HCEC 1CT (cell line): ENCODE measurements at places on chromosomes 4 and X.

GRCh38 chr4:21738821-21739220, 209.8 kb downstream of the KCNIP4 start:
- no peak for DNase-seq

- DNase-seq: no peak
Observed at GRCh38 chr4:170088716-170089115, 1.0 kb downstream of the AADAT start.

GRCh38 chr4:41406113-41406516, 131.8 kb upstream of the LIMCH1 start:
- DNase-seq: no peak

GRCh38 chr4:25779021-25779420, 83.8 kb downstream of the SEL1L3 start:
- DNase-seq: peak; percentile 36

DNA sequence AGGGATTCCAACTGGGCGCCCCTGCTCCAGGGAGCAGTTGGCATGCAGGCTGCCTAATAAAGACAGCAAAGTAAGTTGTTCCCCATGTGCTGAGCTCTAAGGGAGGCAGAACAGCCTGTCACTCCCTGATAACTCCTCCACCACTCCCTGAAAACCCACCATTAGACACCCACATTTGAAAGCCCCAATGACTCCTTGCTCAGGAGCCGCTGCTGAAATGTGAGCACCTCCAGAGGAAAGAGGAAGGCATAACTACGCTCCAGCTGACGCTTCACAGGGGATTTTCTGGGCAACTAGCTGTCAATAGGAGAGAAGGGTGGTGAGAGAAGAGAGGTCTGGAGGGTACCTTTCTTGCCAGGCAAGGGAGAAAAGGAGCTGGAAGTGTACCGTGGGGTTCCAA, 62.5 kb downstream of the NPY1R start:
- DNase-seq: no peak

DNA sequence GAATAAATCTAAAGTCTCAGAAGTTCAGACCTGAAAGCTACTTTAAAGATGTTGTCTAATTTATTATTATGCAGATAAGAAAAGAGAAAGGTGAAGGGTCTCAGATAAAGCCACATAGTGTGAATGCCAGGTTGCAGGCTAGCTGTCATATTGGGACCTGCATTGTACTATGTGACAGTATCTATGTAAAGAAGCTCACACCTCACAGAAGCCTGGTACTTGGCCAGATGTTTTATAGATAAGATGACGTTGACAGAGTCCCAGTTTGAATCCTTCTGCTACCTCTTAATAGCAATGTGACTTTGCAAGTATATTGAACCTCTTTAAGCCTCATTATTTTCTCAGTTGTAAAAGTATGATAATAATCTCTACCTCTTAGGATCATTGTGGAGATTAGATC, 227.0 kb downstream of the SPRY1 start:
- no peak for DNase-seq

- DNase-seq: no peak
Observed at GRCh38 chrX:36847496-36847895, 160.7 kb upstream of the FAM47C start.
